ENCODE measurements at places on chromosomes 11 and 22.

DNA sequence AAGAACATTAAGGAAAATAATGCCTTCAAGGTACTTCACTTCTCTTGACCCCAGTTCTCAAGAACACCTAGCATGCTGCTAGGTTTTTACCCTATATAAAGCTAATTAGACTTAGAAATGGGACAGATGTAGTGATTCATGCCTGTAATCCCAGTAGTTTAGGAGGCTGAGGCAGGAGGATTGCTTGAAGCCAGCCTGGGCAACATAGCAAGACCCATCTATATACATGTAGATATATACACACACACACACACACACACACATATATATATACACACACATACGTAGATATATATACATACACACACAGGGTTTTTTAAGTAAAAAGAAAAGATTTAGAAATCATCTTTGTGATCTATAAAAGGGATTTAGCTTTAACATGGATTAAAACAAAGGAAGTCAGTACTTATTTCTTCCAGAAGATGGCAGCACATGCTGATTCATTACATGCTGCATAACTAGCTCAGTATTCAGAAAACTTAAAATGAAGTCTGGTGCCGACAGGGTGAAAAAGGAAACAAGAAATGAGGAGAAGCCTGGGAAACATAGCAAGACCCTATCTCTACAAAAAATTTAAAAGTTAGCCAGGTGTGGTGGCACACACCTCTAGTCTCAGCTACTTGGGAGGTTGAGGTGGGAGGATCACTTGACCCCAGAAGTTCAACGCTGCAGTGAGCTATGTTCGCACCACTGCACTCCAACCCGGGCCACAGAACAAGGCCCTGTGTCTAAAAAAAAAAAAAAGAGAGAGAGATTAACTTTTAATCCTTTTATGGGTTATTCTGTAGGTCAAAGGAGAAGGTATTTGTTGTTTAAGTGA lies 28.5 kb upstream of the RBX1 start:
- no peak for DNase-seq

DNA sequence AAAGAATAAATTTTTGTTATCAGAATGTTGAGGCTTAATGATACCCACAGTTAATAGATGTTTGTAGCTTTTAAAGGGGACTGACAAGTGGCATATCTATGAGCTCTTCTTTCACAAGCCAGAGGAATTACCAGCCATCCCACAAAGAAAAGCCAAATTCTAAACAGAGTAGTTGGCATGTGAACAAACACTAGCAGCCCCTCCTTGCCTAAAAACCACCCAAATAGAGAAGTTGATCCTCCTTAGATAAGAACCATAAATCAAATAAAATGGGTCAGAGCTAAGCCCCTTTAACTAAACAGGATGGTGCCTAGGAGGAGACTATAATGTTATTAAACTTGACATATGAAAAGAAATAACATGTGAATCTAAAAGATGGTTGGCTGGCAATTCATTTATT lies 11.4 kb downstream of the LPXN start:
- DNase-seq = no peak

DNA sequence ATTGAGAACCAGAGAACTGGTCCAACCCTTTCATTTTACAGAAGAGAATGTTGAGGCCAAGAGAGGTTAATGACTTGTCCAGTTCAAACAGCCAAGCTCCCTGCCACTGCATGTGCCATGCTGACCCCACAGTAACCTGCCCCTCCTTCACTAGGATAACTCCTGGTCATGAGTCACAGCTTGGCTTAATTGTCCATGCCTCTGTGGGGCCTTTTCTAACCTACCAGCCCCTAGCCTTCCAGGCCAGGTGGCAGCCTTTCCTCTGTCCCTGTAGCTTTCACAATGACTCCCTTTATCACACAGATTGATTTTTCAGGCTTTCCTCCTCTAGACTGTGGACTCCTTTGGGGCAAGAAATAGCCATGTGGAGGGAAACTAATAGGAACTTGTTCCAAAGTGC lies 97.2 kb downstream of the PIWIL4 start:
- no peak for DNase-seq

- DNase-seq = no peak
These were observed 7.3 kb downstream of the SERGEF start for GRCh38 chr11:18005376-18006129.
